ENCODE measurements at places on chromosomes 6 and 20.

DNA sequence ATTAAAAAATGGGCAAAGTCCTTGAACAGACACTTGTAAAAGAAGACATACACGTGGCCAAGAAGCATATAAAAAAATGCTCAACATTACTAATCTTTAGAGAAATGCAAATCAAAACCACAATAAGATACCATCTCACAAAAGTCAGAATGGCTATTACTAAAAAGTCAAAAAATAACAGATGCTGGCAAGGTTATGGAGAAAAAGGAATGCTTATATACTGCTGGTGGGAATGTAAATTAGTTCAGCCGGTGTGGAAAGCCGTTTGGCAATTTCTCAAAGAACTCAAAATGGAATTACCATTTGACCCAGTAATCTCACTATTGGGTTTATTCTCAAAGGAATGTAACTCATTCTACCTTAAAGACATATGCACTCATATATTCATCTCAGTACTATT lies 166.6 kb downstream of the KHDC1L start:
- DNase-seq: no peak

GRCh38 chr6:4563156-4563555 lies 213.0 kb upstream of the CDYL start:
- no peak for DNase-seq

- DNase-seq: no peak
Observed at GRCh38 chr20:44695674-44696300, 19.4 kb upstream of the CCN5 start.

DNA sequence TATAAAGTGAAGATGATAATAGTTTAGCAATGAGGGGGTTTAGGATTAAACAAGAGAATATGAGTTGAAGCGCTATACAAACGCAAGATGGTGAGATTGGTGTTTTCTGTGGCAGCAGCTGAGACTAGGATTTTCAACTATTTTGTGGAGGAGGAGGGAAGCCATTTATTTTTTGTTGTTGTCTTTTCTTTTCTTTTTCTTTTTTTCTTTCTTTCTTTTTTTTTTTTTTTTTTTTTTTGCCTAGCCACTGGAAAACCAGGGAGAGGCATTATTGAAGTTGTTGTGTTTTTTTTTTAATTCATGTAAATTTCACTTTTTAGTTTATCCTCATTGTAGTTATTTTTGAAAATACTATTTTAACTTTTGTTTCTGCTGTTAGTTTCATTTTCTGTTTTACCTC lies 15.9 kb downstream of the PARD6B start:
- no peak for DNase-seq

GRCh38 chr6:158706369-158706982 lies 56.6 kb downstream of the SYTL3 start:
- no peak for DNase-seq

DNA sequence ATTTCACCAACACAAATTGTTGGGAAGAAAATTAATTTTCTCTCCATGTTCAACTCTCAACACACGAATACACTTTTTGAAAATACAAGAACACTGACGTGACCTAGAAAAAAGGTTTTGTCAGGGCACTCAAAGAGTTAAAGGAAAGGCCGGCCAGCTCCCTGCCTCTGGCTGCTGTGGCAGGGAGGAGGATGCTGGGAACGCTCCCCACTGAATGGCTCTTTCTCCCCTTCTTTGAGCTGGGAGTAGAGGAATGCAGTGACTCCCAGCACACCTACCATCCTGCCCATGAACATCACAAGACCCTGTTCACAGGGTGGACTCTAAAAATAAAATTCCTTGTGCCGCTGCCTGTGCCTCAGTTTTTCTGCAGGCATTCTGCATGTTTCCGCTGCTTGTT lies 47.0 kb downstream of the MAP3K5 start:
- DNase-seq: no peak

- no peak for DNase-seq
Observed at GRCh38 chr20:4571759-4572531, 149.8 kb upstream of the PRND start.

DNA sequence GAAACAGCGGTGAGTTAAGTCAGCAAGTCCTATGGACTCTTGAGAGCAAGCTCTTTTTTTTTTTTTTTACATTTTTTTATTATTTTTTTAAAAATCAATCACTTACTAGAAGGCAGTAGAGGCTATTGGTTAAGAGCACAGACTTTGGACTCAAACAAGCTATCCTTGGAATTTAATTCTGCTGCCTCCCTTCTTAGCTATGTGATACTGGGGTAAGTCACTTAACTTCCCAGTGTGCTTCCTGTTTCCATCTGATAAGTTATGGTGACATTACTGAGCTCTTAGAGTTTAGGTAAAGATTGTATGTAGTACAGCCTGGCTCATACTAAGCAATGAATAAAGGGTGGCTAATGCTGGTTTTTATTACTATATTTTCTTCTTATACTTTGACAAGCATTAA lies 770.5 kb upstream of the FLRT3 start:
- no peak for DNase-seq

GRCh38 chr6:119313937-119314884 lies 35.4 kb downstream of the MAN1A1 start:
- no peak for DNase-seq

GRCh38 chr6:165056292-165056691 lies 253.1 kb downstream of the C6orf118 start:
- DNase-seq: no peak

DNA sequence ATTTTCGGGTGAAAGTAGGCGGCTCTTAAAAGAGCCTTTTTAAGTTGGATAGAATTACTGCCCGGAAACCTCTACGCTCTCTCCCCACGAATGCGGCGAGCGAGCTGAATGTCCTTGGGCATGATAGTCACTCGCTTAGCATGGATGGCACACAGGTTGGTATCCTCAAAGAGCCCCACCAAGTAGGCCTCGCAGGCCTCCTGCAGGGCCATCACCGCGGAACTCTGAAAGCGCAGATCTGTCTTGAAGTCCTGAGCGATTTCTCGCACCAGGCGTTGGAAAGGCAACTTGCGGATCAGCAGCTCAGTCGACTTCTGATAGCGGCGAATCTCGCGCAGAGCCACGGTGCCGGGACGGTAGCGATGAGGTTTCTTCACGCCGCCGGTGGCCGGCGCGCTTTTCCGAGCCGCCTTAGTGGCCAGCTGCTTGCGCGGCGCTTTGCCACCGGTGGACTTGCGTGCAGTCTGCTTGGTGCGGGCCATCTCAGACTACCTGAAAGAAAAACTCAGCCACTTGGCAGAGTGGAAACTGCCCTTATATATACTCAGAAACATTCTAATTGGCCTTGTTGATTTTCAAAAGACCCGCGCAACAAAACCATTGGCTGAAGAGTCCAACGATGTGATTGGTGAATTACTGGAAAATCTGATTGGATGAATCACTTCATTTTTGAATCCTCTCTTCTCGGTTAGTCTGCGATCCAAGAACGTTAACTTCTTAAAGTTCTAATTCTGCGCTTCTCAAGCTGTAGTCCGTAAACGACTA lies 93.9 kb upstream of the BTN3A2 start:
- DNase-seq: peak; percentile 53

DNA sequence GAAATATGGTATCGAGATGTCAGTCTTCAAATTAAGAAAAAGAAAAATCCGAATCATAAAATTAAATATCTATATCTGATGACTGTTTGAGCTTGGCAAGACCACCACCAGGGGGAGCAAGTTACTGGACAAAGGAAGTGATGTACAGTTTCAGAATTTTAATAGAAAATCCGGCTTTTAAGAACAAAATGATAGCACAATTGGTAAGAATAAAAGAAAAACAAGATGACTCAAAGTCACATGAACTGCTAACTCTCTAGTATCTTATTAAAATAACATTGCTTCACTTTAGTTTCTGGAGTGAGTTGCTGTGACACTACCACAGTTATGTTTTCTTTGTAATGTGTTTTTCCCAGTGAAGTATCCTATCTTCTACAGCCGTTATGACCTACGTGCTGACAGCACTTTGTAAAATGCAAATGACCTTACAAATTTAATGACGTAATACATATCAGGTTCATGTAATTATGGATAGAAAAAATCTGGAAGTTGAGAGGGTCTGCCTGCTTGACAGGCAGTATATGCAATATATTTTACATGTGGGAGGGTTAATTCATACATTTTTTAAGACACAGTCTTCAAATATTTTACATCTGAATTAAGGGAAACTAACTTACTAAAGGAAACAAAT lies 405.3 kb upstream of the HS3ST5 start:
- no peak for DNase-seq

GRCh38 chr20:48697845-48698491 lies 129.8 kb downstream of the PREX1 start:
- DNase-seq: no peak

GRCh38 chr6:28980137-28980851 lies 24.8 kb downstream of the ZNF311 start:
- DNase-seq: no peak

- no peak for DNase-seq
Observed at GRCh38 chr6:69090132-69090531, 455.1 kb downstream of the ADGRB3 start.

DNA sequence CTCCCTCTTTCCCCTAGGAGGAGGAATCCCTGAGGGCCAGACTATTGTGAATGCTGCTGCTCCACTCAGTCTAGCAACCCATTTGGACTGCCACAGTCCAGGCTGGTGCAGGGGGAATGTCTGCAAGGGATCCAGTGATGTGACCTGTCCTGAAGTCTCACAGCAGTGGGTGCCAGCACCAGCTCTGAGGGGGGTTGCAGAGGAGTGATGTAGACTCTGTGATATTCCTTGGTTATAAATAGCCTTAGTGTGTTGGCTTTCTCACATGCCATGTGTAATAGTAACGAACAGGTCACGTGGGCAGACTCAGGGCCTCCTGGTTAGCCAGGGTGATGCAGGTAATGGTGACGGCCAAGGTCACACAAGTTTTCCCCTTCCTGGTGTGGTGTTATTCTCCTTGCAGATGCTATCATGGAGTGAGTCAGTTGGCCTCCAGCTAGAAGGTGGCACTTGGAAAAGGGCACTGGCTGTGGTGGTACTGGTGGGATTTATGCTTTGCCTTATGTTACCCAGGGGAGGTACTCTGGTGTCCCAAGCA lies 404.4 kb downstream of the UTRN start:
- DNase-seq: no peak

GRCh38 chr20:22771706-22772105 lies 187.3 kb upstream of the FOXA2 start:
- DNase-seq: no peak

GRCh38 chr6:29071831-29072723 lies 15.0 kb downstream of the OR2B3 start:
- no peak for DNase-seq

GRCh38 chr20:50153153-50153499 lies 397 bp downstream of the PEDS1 start:
- no peak for DNase-seq

- peak; percentile 21 for DNase-seq
Observed at GRCh38 chr20:63290677-63291472, 2.1 kb upstream of the COL20A1 start.

DNA sequence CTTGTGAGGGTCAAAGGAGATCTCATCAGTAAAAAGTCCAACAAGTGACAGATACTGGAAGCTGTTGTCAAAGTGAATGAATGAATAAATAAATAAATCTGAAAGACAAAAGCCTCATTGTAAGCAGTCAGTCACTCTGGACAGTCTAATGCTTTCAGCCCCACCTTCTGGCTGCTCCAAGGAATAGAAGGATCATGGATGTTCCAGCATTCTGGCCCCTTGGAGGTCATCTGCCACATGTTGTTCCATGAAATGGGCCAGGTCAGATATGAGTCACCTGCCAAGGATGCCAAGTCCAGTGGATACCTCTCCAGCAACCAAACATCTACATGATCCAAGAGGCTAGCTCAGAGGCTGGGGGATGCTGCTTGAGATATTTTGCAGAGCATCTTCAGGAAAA lies 185.6 kb downstream of the BMP7 start:
- no peak for DNase-seq

DNA sequence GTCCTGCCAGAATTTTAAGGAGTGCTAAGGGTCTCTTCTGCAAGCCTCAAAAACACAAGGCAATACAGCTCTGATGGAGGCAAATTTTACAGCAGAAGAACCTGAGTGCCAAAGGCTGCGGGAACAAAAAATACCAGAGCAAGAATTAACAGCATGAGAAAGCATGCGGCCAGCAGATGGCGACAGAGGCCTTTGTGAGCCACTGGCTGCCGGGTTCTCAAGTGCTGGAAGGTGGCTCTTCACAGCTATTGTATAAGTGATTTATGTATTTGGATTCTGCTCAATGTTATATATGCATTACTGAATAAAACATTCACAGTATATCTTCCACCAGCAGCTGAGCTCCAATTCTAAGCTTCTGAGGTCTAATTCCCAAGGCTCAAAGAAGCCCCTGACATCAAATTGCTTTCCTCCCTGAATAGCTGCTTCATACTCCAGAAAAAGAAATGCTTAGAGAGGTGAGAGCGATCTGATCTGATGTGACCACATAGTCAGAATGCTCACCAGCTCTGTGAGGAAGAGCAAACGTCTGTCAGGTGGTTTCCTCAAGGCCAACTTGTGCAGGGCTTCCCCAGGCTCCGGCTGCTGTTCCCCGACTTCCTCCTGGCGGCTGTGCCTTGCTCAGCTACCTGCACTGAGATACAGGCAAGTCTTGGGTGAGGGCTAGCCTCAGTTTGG lies 58.6 kb downstream of the PPP1R3G start:
- peak; percentile 68 for DNase-seq

DNA sequence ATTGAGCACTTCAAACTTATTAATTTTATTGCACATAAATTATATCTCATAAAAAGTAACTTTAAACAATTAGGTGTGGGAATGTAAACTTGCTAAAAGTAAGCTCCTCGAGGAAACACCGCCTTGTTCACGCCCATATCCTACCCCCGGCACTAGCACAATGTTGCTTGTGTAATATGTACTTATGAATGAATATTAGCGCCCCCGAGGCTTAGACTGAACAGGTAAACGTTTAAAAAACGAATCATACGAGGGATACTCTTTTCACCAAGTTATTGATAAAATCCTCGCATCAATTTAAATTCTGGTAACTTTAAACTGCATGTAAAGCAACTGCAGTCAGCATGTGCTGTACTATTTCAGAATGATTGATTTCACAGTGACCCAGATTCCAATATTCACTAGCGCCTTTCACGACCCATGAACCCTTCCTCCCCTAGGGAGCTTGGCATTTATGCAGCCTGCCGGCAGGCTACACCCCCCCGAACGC lies 637 bp downstream of the TFB1M start:
- DNase-seq: no peak

All from stimulated activated CD8-positive, alpha-beta memory T cell treated with anti-CD3 and anti-CD28 coated beads, Interleukin-4, amount 100 ng/mL, for 1 hour (primary cell).